ELR (cell line): ENCODE measurements at places on chromosomes 1 and 21.

- DNase-seq, result peak; percentile 13
These were observed 97.3 kb downstream of the MAP3K21 start for GRCh38 chr1:233424779-233425178.

- DNase-seq, result no peak
These were observed 35.2 kb downstream of the MAP3K21 start for GRCh38 chr1:233362743-233363142.

GRCh38 chr1:31336687-31337467 is 36.0 kb downstream of the FABP3 start:
- DNase-seq, result no peak

DNA sequence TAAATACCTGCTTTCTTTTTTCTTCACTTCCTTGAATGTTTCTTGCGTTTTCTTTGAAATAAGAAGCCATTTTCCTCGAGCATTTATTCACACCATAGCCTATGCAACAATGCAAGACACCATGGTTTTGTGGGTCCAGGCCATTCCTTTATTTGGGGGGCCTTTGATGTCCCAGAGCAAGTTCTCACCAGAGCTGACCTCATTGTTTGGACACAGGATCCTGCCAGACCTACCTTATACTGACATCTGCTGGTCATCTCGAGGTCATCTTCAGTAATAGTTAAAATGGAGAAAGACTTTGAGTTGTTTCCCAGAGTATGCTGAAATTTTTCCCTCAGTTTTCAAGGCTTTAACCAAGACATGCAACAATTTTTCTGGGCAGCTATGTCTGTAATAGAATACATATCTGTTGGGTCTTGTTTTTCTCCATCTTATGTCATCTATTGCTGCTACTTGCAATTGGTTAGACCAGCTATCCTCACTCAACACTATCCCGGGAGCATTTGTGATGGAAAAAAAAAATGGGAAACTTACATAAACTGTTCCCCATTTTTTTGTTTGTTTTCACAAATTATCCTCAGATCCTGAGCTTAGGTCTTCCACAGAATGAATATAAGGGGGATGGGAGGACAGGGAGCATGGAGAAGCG is 34.0 kb upstream of the BACE2 start:
- peak; percentile 26 for DNase-seq

DNA sequence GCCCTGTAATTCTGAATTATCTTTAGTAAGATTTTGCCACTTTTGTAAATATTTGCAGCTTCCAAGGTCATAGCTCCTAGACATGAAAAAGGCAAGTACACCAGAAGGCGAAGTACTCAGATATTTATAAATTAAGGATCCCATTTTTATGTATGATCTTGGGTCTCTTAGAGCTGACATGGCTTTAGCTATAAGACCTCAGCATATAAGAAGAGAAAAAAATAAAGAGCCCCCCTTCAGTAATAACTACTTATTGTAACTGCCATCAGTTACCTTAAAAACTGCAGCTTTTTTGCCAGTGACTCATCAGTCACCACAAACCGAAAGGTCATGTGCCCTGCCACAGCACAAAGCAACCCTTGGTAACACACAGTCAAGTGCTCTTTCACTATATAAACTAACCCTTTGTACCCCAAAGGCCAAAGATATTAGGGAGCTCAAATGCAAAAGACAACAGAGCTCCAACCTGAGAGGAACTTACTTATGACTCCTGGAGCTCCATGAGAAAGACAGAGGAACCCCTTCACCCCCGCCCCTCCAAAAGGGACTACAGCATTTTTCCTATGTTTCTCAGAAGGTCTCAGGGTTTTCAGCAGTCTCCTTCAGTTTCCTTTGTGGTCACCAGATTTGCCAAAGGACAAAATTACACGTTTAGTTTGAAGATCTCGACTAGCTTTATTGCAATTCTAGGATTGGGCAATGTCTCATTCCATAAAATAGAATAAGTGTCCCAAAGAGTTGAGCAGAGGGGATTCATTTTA is 219.8 kb upstream of the DUSP10 start:
- DNase-seq, result peak; percentile 90

DNA sequence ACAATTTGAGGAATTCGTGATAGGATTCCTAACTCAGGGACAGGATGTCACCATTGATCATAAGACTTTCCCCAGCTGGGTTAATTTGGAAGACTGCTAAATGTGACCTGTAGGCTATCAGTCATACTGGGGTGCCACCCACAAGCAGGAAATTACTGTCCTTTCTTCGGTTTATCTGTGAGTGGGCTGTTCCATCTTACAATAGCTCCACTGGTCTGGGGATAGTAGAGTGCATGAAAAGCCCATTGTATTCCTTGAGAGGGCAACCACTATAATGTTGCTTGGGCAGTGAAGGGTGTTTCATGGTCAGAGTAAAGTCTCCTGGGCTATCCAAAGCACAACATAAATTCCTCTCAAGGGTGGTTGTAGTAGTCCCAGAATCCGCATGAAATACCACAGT is 1523.0 kb upstream of the B3GALT2 start:
- no peak for DNase-seq

GRCh38 chr1:52590266-52590665 is 11.9 kb upstream of the GPX7 start:
- DNase-seq, result no peak

DNA sequence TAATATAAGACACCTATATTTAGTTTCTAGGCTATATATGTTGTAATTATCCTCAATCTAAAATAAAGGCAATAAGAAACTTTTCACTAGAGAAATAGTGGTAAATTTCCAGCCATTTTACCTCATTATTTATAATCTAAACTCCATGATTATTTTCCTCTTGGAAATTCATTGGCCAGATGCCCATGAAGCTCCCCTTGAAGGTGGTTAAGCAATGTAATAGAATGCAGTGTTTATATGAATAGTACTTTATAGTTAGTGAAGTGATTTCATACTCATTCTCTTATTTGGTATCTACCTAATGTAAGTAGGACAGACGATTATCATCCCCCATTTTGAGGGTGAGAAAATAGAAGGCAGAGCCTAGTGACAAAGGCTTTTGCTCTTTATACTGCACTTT is 26.5 kb downstream of the NFYC start:
- DNase-seq, result no peak

GRCh38 chr1:226304291-226304955 is 4.5 kb downstream of the LIN9 start:
- DNase-seq, result no peak

GRCh38 chr1:82932727-82933126 is 1066.2 kb downstream of the TTLL7 start:
- DNase-seq, result no peak

- DNase-seq, result peak; percentile 69
These were observed 5.3 kb upstream of the CCDC27 start for GRCh38 chr1:3746830-3747521.

- peak; percentile 81 for DNase-seq
These were observed 213.4 kb downstream of the APP start for GRCh38 chr21:25956993-25957714.

- no peak for DNase-seq
These were observed 48.0 kb upstream of the ACOT11 start for GRCh38 chr1:54500107-54500431.

- no peak for DNase-seq
These were observed 459.3 kb downstream of the MATN1 start for GRCh38 chr1:30263888-30264671.

- DNase-seq, result no peak
These were observed 87.0 kb downstream of the TNR start for GRCh38 chr1:175656416-175656815.

DNA sequence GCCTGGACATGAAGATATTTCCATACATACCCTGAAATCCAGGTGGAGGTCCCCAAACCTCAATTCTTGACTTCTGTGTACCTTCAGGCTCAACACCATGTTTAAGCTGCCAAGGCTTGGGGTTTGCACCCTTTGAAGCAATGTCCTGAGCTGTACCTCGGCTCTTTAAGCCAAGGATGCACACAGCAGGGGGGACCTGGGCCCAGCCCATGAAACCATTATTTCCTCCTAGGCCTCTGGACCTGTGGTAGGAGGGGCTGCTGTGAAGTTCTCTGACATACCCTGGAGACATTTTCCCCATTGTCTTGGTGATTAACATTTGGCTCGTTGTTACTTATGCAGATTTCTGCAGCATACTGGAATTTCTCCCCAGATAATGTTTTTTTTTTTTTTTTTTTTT is 184.3 kb upstream of the RGS18 start:
- DNase-seq, result no peak

DNA sequence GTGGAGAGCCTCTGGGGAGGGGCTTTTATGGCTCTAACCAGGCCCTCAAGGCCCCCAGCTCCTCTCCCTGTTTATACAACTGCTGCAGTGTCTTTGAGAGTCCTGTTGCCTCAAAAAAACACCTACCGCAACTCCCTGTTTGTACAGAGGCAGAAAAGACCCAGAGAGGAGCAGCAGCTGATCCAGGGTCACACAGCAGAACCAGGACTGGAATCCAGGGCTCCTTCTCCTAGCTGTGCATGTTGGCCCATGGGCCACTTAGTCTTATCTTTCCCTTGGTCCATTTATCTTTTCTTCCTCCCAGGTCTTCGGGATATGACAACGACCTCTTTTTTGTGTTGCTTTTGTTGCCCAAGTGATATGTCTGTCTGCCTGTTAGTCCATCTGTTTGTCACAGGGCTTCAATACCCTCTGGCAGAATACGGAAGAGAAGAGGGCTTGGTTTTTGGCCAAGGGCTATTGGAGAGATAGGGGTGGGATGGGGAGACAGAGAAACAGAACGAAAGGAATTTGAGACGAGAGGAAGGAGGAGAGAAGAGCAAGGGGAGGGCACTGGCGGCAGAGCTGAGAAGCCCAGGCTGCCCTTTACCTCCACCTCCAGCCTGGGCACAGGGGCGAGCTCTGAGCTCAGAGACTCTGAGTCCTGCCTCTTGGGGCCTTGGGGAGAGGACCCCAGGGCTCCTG is 33.5 kb upstream of the WASF2 start:
- DNase-seq, result no peak

- DNase-seq, result no peak
These were observed 22.6 kb downstream of the AK4 start for GRCh38 chr1:65170511-65171142.

DNA sequence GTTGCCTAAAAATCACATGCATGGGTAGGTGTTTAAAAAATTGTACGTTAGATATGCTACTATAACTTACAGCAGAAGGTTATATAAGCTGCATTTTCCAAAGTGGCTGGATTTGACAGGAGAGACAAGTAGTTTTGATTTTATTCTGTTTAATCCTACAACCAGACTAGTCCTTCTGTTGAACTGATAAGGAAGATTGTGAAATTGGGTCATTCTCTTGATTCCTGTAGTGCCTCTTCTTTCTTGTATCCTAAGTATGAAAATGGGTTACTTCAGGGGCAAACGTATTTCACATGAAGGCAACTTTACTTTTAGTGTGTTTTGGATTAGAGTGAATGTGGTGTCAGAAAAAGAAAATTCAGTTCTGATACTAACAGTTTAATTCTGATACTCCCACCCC is 19.0 kb downstream of the CDC42 start:
- no peak for DNase-seq

DNA sequence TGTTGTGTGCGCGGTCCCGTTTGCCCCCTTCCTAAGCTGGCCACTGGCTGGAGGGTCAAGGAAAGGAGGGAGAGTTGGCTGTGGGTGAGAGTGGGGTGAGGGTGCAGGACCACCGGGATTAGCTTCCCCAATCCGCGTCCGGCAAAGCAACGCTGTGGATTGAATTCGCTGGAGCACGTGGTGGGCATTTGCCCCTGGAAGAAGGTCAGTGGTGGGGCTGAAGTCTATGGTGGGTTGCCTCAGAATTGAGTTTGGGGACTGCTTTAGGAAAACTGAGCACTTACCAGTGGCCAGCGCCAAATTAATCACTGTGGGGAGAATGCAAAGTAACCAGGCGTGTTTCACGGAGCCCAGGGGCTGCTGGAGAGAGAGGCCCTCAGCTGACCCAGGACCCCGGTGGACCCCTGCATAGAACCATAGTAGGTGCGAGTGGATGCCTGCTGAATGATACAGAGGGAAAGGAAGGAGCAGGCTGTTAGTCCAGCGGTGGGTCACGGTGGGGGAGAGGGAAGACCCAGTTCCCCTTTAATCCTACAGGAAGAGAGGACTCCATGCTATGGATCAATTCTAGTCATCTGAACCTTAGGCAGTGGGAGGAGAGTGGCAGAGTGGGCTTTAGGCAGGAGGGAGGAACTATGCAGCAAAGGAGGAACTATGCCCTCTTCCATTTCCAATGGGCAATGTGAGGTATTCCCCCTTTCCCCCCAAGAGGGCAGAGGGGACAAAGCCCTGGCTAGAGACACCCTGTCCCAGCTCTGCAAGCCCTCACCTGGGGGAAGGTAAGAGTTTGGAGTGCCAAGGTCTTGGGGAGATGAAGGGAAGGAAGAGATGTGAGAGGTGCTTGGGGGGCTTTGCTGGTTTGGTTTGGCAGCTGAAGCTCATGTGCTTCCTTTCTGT is 1.2 kb downstream of the TNFRSF8 start:
- DNase-seq, result no peak

- peak; percentile 30 for DNase-seq
These were observed 726.4 kb downstream of the BRINP3 start for GRCh38 chr1:189751311-189751710.

GRCh38 chr1:181391301-181391900 is 91.9 kb upstream of the CACNA1E start:
- DNase-seq, result no peak

DNA sequence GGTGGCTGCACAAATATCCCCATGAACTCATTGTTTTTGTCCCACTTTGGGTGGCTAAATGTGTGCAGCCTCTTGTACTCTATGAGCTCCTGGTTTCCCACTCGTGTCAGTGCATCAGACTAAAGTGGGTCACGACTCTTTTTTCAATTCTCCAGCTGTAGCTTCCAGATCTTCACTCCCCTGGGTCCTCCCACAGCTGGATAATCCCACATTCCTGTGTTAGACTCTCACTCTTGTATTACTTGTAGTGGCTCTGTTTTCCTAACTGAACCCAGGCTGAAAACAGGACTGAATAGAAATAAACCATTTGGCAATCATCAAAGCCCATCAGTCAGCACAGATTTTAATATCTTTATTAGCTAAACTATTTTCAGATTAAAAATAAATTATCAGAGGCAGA is 60.4 kb downstream of the UBE2U start:
- DNase-seq, result no peak

- DNase-seq, result no peak
These were observed 343.9 kb upstream of the AJAP1 start for GRCh38 chr1:4310396-4310923.

GRCh38 chr21:28959367-28960099 is 33.1 kb downstream of the LTN1 start:
- peak; percentile 87 for DNase-seq

DNA sequence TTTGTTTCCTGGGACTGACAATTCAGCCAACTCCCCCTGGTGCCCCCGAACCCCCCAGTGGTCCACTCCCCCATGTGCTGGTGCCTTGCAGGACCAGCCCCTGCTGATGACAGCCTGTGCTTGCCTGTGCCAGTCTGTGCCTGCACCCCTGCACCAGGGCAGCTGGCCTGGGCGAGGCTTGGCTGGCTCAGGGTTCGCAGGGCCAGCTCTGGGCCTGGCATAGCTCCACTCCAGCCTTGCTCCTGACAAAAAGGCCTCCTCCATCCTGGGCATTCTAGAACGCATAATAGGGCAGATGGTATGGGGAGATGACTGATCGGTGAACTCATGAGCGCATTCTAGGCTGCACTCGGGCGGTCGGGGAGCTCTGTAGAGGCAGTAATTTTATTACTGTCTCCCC is 5.4 kb downstream of the CNTN2 start:
- DNase-seq, result no peak
